Epithelial cell of umbilical artery (primary cell): ENCODE measurements at places on chromosomes 12 and 14. TPM values are rescaled to one million over a fixed set of nuclear protein-coding genes. Genes with fewer than 3 reads are reported as not detected.

Gene SLC25A29
- total RNA-seq = 38.0 and 50.6 TPM in 2 replicates

Gene LRFN5
- total RNA-seq = 0.30 TPM in 1 of 2 replicates, not detected in the other

Gene DENND5B
- total RNA-seq = 7.8 and 11.2 TPM in 2 replicates

Gene DHRS2
- not detected in 2 replicates for total RNA-seq

Gene PPFIA2
- 0.32 TPM in 1 of 2 replicates, not detected in the other for total RNA-seq

Gene BCL11B
- under 0.01 TPM in 2 replicates for total RNA-seq

Gene MYO1H
- total RNA-seq = not detected in 2 replicates

Gene GRIP1
- total RNA-seq = 0.15 and 0.32 TPM in 2 replicates

Gene CIT
- total RNA-seq = 6.2 and 26.7 TPM in 2 replicates

Gene DBX2
- not detected in 2 replicates for total RNA-seq

Gene TMBIM4
- 81.2 and 102 TPM in 2 replicates for total RNA-seq

Gene GPX2
- total RNA-seq = not detected in 2 replicates

Gene INHBC
- total RNA-seq = not detected in 2 replicates

Gene RNASE11
- total RNA-seq = not detected in 2 replicates

Gene SLC4A8
- total RNA-seq = 1.6 and 2.4 TPM in 2 replicates

Gene CAPZA3
- not detected in 2 replicates for total RNA-seq

Gene SRRM4
- not detected in 2 replicates for total RNA-seq

Gene KIF26A
- 4.4 and 12.0 TPM in 2 replicates for total RNA-seq
